ENCODE measurements at places on chromosomes 16 and 17. TPM values are rescaled to one million over a fixed set of nuclear protein-coding genes. Genes with fewer than 3 reads are reported as not detected.

WIPI1 gene
- 7.4 TPM for total RNA-seq

ATP2C2 gene
- not detected for total RNA-seq

HS3ST6 gene
- not detected for total RNA-seq

FOXF1 gene
- 0.15 TPM for total RNA-seq

TANGO6 gene
- total RNA-seq, result 29.0 TPM

DNA sequence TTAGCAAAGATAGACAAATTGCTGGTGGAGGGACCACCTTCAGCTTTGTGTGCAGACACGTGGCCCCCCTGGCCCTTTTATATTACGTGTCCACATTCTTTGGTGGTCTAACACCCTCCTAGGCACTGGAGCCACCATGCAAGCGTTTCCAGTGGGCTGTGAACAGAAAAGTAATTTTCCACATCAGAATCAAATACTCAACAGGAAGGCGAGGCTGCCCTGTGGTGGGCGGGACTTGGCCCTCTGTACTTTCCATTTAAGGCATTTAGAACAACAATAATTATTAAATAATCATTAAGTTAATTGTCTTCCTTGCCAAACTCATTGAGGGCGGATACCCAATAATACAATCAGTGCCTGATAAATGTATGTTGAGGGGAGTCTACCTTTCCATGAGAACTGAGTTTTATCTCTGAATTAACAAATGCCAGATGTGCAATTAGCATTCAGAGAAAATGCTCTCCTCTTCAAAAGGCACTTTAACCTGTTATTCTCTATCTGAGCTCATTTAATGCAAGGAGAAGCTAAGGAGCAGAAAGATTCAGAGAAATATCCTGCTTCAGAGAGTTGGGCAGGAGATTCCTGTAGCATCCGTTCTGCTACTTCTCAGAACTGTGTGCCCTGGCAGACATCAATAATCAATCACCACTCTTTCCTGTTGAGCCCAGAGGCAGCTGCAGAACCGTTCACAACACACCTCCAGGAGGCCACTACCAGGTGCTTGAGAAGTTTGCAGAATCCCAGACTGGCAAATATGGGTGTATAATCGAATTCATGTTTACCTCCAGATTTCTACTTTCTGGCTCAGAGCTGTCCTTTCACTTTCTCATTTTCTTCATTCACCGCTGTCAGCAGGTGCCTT lies 109.4 kb downstream of the CMIP start:
- no peak for DNase-seq

DNA sequence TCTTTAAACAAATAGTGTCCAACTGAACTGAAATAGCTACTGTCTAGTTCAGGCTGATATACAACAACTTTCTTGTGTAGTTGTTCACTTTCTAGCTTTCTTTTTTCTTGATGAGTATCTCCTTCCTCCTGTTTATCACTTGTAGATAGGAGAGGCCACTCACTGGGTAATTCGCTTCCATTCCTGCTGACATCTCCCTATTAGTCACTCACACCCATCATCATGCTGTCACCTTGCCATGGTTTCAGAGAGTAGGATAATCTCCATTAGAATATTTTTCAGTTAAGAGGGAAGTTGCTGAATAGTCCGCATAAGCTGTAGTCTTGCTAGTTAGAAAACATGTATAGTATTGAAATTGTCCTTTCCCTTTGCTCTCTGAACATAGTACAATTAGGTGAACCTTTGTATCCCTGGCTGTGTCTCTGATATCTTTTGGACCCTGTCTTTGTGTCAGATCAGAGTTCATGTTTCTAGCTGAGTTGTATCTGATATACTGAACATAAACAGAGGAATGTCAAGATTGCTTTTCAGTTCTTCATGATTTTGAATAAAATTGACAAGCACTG lies 64.4 kb upstream of the RASL10B start:
- DNase-seq, result no peak

DNA sequence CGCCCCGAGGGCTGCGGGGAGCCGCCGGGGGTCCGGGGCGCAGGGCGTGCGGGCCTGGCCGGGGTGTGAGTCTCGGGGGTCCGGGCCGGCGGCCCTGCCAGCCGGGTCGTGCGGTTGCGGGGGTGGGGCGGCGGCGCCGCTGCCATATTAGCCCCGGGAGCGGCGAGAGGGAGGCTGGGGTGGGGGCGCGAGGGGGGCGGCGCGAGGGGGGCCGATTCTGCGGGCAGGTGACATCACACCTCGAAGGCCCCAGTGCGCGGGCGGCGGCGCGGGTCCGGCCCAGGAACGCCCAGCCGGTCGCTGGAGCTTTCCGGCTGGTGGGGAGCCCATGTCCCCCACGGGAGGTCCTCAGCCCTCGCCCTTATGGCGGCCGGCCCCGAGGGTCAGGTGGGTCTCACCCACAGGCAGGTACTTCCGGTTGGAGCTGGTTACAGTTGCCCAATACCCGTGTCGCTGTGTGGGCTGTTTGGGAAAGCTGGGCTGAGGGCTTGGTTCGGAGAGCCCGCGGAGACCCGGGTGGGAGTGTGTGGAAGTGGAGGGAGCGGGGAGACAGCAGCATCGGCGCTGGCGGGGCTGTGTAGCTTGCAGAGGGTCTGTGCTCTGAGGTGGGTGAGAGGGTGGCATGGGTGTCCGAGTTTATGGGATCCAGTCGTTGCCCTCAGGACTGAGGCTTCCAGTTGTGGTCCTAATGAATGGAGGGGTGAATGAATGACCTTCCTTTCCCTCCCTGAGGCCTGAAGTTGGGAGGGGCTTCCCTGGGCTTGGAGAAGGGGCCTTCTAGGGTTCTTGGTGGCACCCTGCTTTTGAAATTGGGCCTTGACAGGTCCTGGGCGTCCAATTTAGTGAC lies 804 bp downstream of the ATP6V0C start:
- no peak for DNase-seq

GRCh38 chr17:73141411-73141810 lies 23.4 kb upstream of the SSTR2 start:
- no peak for DNase-seq

DNA sequence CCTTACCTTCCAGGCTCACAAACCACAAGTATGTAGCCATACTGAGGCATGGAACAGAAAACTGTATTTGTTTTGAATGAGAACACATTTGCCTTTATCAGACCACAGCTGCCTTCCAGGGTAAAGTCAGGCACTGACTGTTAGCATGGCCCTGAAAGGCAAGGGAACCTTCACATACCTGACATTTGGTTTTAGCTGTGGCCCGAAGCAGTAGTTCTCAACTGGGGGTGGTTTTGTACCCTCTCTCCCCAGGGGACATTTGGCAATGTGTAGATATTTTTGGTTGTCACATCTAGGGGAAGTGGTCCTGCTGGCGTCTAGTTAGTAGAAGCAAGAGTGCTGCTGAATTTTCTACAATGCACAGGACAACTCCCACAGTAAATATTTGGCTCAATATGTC lies 9.2 kb downstream of the HERPUD1 start:
- DNase-seq, result no peak

- no peak for DNase-seq
These were observed 17.9 kb downstream of the TANGO6 start for GRCh38 chr16:68860978-68861892.

GRCh38 chr16:74468807-74469525 lies 47.7 kb upstream of the CLEC18B start:
- DNase-seq, result no peak

GRCh38 chr17:58176200-58176599 lies 9.4 kb downstream of the OR4D2 start:
- DNase-seq, result no peak

DNA sequence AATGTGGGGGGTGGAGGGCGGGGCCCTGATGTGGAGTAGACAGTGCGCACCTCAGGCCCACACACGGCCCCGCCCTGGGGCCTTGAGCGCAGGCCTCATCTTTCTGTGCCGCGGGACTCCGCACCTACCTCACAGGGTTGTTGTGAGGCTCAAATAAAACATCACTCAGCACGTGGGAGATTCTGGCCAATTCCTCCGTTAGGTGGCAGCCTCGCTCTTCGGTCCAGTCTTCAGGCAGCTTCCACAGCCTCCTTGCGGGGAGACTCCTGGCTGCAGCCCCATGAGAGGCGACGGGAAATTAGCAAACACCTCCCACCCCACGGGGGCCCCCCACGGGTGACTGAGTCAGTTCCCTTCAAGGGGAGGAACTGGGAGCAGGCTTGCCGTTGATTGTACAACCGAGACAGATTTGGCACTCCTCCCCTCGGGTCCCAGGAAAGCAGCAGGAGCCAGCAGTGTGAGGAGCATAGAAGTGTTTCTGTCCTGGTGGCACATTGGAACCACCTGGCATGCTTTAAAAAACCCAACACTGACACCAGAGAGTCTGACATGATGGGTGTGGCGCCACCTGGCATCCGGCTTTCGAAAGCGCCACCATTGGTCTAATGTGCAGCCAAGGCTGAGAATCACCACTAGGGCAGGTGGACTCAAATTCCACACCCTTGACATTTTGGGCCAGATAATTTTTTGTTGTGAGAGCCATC lies 7.6 kb downstream of the MRM1 start:
- DNase-seq, result no peak

- peak; percentile 56 for DNase-seq
These were observed 2.0 kb downstream of the PPP1R9B start for GRCh38 chr17:50148226-50149090.

DNA sequence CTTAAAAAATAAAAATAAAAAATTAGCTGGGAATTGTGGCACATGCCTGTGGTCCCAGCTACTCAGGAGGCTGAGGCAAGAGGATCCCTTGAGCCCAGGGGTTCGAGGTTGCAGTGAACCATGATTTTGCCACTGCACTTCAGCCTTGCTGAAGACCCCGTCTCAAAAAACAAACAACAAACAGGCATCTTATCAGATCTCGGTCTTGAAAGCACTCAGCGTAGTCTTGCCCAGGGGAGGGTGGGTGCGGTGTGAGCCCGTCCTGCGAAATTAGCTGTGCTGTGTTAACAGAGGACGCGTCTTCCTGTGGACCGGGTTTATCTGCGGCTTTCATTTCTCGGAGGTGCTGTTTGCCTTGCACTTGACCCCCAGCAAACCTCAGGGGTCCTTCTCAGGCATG lies 5.4 kb downstream of the GAA start:
- no peak for DNase-seq

DNA sequence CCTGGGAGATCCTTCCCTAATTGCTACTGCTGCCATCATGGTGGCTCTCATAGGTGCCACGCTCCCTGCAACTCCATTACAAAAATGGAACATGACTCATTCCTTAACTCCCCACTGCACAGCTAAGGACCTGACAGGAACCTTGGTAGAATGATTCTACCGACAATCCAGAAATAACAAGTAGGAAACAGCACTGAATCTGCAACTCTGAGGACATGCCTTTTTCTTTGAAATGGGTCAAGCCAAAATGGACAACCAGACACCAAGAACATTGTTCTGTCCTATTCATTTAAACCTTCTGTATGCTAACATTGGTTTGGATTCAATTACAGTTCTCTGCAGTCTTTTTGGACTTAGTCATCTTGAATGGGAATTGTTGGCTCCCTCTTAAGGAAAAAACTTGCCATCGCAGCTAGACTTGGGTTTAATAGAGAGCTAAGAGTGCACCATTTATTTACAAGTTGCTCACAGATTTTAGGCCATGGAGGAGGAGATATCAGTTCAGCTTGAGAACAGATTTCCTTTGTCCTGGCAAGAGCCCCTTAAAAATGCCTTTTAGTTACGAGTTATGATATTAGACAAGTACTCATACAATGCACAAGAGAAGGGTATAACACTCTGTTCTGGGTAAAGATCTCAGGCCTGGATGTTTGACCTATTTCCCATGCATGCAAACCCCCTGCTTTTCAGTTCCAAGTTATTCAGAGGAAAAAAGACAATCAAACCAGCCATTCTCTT lies 20.9 kb upstream of the NSRP1 start:
- DNase-seq, result no peak

DNA sequence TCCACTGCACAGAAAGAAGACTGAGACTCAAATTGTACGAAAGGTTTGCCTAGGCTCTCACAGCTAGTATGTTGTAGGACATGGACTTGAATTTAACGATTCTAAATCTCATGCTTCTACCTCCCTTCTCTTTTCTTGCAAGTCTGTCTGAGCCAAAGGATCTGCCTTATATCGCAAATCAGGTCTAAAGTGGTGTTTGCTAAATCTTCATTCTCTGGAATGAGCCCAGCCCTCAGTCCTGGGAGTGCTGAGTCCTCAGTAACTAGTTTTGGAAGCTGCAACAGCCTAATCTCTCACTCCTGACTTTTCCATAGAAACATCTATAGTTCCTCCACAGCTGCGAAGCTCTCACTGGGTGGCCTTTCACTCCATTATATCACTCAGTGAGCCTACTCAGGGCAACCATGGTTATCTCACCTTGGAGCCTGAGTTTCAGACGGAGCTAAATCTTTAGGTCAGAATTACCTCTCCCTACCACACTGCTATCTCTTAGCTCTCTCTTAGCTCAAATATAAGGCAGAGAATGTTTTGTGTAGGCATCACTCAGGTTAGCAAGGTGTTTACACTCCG lies 575.5 kb upstream of the C16orf82 start:
- DNase-seq, result no peak

GRCh38 chr16:66189951-66190350 lies 176.5 kb upstream of the CDH5 start:
- DNase-seq, result no peak

GRCh38 chr17:33914125-33914524 lies 341.0 kb upstream of the CCL2 start:
- DNase-seq, result no peak

DNA sequence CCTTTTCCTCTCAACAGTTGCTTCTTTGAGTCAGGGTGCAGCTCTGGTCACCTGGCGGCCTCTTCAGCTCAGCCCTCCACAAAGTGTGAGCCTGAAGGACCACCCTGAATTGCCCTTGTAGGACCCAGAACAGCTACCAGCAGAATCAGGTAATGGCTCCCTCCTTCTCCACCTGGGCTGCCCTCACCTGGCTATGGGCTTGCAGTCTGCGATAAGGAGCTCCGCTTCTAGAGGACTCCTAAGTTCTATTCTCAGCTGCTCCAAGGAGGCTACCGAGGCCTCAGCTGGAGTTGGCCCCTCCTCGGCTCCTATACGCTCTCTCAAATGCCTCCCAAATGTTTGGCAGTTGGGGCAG lies 13.4 kb downstream of the SMIM5 start:
- no peak for DNase-seq

- no peak for DNase-seq
These were observed 51.6 kb upstream of the SREBF1 start for GRCh38 chr17:17888371-17888770.

DNA sequence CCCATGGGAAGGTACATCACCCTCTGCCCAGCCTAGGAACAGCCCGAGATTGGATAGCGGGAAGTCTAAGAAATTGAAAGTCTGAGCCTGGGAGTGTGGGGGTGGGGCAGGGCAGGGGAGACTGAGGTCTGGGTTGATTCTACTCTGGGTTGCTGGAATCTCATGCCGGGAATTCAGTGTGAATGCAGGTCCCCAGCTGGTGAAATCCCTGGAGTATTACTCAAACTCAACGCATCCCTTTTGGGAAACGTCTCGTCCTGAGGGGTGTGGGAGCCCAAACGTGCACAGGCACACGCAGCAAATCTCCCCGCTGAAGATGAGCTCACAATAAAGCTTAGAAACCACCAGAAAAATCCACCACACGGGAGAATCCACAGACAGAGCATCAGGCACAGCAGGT lies 55.4 kb downstream of the SOCS1 start:
- DNase-seq, result no peak

Data from T-cell (primary cell).